ENCODE measurements at places on chromosomes 11 and 22.

GRCh38 chr11:117766026-117766425, 31.0 kb downstream of the DSCAML1 start:
- no peak for DNase-seq

DNA sequence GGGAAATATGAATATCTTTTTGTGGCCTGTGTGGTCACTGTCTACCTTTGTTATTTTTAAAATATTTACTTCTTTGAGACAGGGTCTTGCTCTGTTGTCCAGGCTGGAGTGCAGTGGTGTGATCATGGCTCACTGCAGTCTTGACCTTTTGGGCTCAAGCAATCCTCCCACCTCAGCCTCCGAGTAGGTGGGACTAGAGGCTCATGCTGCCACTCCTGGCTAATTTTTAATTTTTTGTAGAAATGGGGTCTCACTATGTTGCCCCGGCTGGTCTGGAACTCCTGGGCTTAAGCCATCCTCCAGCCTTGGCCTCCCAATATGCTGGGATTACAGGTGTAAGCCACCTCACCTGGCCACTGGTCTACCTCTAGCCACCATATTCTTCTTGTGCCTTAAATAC, 3.5 kb upstream of the EIF3D start:
- DNase-seq: no peak

DNA sequence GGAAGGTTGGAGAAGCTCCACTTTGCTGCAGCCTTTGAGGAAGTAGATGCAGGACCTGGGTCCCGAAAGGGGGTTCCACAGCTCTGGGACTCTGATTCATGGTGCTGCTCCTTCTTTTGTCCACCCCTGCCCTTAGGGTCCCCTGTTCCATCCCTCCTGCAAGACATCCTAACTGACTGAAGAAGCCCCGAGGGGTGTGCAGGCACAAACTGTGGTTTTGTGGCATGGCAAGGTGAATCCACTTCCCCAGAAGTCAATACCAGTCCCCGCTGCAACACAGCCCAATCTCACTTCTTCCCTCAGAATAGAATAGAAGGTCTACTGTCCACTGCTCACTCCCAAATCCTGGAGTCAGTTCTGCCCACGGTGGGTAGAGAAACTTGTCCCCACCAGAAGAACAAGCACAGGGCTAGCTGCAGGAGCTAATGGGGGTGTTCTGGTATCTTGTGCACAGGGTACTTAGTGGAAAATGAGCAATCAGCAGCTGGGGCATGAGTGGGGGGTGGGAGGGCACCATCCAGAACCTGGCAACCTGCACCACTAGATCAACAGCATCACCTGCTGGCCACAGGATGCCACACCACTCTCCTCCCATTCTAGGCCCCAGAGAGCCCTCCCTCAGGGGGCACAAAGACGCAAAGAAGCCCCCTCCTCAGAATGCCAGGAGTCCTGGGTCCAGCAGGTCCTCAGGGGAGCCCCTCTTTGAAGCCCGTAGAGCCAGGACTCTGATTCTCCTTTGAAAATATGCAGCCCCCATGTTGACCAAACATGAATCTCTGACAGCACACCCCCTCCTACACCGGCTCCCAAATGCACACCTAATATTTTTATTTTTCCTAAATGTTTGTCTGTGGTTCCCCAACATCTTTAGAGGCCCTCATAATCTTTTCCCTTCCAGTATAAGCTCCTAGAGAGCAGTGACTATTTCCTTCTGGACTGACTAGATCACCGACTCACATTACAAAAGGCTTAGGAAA, 14.1 kb downstream of the SPATA19 start:
- DNase-seq: no peak

- no peak for DNase-seq
Measured at GRCh38 chr11:47466701-47467250, 17.8 kb upstream of the RAPSN start.

- no peak for DNase-seq
Measured at GRCh38 chr11:76577226-76577920, 93.2 kb downstream of the LRRC32 start.

DNA sequence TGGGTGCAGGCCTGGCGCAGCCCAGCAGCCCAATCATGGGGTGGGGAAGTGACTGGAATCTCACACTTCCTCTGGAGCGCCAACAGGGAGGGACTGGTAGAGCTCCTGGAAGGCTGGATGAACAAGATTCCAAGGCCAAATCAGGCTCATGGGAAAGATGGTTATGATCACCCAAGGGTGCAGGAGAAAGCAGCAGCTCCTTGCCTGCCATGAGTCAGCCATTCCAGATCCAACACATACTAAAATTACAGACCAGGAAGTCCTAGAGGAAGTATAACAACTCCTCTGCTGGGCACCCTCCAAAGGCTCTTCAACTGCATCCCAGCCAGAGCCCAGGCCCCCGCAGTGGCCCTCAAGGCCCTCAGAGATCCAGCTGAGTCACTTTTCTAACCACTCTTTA, 427.3 kb downstream of the TENM4 start:
- DNase-seq: no peak

DNA sequence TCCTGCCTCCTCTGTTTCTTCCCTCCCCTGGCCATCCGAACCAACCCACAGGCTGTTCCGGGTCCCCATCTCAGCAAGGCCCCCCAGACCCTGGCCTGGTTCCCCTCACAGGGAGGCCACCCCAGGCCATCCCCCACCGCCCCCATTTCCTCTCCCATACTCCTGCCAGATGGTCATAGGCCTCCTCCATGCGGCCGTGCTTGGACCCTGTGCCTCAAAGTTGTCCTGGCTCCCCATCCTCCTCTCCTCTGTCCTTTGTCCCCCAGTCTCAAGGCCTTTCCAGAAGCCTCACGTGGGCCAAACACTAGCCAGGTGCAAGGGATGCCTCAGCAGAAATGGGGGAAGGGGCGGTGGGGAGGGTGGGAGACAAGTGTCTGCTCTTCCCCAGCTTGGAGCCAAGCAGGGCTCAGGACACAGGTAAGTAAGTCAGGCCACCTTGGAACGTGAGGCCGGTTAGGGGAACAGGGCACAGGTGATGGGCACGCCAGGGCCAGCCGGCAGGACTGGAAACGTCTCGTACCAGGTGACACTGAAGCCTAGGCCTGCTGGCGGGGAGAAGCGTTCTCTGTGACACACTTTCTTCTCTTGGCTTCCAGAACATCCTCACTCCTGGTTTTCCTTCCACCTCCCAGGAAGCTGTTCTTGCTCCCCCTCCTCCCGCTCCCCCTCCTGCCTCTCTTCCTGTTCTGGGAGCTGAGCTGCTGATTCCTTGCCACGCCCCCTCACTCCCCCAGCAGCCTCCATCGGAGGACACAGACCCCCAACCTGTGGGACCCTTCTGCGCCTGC, 31.5 kb upstream of the SLC22A12 start:
- DNase-seq: no peak

DNA sequence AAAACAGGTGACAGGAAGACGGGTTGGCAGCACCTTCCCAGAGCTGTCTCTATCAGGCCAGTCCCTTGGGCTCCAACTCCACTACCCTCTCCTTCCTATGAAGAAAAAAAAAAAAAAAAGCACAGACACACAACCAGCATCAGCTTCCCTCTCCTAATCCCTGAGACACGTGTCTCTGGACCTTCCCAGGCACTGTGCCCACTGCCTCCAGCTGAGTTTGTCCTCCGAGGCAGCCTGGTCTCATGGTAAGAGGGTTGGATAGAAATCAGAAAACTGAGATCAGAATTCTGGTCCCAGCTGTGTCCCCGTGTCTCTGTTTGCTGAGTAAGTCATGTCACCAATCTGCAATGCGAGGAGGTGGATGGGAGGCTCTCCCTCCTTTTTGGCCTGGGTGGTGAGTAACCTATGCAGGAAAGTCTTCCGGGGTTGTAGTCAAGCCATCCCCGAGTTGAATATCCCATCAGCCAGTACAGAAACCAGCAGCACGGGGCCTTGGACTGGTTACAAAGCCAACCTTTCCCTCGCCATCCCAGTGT, 193.7 kb upstream of the TBCEL start:
- DNase-seq: no peak

DNA sequence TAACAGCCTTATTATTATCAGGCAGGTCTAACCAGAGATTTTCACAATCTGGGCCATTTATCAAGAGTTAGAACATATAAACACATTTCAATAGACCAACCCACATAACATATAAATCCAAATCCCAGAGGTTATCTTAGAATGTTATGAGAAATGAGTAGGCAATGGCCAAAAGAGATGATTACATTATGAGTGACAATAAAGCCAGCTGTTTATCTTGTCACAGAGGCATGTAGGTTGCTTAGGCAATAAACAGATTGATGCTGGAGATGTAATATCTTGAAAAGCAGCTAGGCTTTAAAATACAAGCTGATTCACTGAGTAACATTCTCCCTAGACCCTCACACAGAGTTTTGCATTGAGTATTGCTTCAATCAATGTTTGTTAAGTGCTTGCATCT, 148.5 kb upstream of the SESN3 start:
- no peak for DNase-seq

GRCh38 chr11:73271936-73272679, at the start of gene P2RY6:
Gene P2RY6 (plus strand): TSS chr11:73272338. CDS start chr11:73296519, 24,181 bp downstream.
- DNase-seq: no peak

GRCh38 chr11:126348806-126349582, 6.5 kb upstream of the ST3GAL4 start:
- DNase-seq: no peak

DNA sequence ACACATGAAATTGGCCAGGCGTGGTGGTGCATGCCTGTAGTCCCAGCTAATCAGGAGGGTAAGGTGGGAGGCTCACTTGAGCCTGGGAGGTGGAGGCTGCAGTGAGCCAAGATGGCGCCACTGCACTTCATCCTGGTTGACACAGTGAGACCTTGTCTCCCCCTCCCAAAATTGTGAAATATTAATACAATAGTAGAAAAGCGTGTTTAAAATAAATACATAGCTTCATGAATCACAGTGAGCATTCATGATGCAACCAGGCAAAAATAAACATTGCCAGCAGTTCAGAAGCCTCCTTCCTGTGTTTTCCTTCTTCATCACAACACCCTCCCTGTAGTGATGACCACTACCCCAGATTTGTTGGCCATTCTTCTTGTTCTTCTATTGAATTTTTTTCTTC, 4.3 kb upstream of the TEAD1 start:
- no peak for DNase-seq

GRCh38 chr11:61948505-61948904, 1.6 kb upstream of the BEST1 start:
- DNase-seq: no peak

- no peak for DNase-seq
Measured at GRCh38 chr11:114964676-114965214, 286.4 kb downstream of the NXPE2 start.

DNA sequence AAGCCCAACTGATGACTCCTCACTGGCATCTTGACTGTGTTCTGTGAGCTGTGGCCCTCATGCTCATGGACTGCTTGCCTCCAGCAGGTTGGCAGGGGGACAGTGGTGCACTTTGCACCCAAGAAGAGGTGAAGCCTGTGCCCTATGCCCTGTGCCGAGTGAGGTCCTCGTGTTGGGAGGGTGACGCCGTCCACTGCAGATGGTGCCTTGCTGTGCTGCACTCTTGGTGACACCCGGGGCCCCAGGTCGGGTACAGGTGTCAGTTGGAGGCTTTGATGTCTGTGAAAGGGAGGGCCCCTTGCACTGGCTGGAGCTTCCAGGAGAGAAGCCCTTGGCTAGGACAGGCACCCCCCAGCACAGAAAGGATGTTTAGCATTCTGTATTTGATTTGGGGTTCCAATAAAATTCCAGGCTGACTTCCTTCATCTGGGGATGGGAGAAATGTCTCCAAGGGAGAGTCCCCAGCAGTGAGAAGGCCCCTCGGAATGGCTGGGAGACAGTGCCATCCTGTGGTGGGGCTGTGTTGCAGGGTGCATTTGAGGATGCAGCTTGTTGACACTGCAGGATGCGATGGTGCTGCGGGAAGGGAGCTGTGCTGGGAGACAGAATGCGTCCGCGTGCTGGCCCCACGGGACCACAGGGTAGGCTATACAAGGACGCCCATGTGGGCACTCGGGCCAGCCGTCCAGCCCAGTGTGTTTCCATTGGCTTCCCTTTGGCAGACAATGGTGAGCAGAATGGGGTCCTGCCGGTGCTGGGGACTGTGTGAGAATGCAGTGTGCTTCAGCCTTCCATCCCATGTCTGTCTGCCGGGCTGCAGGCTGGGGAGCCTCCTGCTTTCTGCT, 2.5 kb upstream of the ZDHHC8 start:
- peak; percentile 31 for DNase-seq

DNA sequence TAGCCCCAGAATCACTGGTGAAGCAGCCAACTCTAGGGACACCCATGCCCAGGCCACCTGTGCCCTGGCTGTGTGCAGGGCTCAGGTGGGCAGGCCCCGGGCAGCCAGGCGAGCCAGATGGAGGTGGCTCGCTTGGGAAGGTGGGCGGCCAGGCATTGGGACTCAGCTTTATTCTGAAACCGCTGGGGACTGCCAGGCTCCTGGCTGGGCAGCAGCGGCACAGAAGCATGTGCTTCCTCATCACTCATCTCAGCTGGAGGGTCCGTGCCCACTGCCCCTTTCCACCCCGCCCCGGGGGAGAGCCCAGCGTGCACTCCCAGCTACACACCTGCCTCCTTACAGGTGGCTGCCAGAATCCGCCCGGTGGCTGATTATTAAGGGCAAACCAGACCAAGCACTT, 27.1 kb upstream of the SLC22A12 start:
- DNase-seq: no peak

GRCh38 chr22:41564563-41564962, 3.8 kb downstream of the CSDC2 start:
- no peak for DNase-seq

DNA sequence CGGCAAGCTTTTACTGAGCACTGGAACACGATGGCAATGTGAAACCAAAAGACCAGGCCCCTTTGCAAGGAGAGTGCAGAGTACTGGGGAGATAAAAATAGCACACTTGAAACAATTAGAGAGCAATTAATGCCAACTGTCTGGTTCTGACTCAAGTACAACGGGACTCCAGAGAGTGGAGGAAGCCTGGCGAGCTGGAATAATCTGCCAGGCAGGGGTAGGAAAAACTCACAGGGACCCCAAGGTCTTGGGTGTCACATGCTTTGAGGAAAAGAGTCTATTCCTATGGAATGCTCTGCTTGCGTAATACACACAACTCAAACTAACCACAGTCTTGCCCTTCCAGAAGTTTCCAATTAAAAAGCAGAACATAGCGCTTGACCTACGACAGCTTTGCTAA, 113.0 kb upstream of the CLMP start:
- no peak for DNase-seq

DNA sequence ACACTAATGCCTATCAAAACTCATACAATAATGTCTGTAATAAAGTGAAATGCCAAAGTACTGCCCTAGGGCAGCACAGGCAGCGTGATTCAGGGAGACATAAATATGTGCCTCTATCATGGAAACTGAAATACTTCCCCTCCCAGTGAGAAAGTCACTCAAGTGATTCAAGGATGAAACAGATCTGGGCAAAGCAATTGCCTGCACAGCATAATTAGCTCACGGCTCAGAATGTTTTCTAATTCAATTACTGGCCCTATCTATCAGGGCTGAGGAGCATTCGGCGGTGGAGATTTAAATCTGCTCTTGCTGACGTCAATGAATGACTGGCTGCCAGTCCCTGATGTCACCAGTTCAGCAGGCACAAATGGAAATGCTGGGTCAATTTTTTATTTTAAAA, 27.7 kb upstream of the PPP2R1B start:
- no peak for DNase-seq

- DNase-seq: no peak
Measured at GRCh38 chr11:83170865-83171264, 13.9 kb downstream of the PCF11 start.
